ENCODE measurements at places on chromosomes 1 and 21.

GRCh38 chr1:178740491-178740890 lies 15.4 kb downstream of the RALGPS2 start:
- no peak for DNase-seq

GRCh38 chr1:26915204-26915842 lies 1.5 kb upstream of the NR0B2 start:
- no peak for DNase-seq

- DNase-seq, result no peak
These were observed 92.3 kb upstream of the GCLM start for GRCh38 chr1:94001397-94002045.

GRCh38 chr1:183909672-183910071 lies 104.8 kb downstream of the RGL1 start:
- no peak for DNase-seq

Data from NCI-H774 (cell line).